ENCODE measurements at places on chromosomes 4 and X.

- no peak for DNase-seq
Observed at GRCh38 chr4:7867191-7867590, 72.5 kb downstream of the AFAP1 start.

DNA sequence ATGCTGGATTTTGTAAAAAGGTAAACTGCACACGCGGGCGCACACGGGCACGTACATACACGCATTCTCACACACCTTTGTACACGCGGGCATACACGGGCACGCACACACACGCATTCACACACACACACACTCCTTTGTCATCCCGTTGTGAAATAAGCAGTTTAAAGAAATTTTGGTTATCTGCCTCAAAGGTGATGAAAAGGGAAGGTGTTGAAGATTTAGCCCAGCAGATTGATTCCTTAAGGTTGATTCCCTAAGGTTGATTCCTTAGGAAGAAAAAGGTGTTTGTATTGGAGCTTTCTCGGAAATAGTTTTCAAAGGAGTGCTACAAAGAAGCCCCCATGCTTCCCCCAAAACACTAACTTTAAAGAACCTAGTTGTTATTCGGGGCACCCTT, 693 bp downstream of the ATP10D start:
- no peak for DNase-seq

DNA sequence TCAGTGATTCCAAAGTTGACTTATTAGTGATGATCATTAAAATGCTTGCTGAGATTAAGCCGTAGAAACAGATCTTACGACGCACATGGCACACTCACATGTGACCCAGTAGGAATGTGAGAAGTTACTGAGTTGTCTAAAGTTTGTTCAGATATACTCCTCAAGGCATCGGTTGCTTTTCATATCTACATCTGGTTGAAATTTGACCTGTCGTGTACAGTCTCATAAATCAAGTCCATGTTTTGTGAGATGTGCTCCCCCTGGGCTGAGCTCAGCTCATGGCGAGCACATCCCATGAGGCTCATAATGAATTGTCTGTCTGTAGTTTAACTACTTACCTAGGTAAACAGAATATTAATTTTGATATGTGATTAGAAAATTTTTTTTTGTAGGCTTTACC, 67.0 kb downstream of the TNIP2 start:
- DNase-seq = no peak

DNA sequence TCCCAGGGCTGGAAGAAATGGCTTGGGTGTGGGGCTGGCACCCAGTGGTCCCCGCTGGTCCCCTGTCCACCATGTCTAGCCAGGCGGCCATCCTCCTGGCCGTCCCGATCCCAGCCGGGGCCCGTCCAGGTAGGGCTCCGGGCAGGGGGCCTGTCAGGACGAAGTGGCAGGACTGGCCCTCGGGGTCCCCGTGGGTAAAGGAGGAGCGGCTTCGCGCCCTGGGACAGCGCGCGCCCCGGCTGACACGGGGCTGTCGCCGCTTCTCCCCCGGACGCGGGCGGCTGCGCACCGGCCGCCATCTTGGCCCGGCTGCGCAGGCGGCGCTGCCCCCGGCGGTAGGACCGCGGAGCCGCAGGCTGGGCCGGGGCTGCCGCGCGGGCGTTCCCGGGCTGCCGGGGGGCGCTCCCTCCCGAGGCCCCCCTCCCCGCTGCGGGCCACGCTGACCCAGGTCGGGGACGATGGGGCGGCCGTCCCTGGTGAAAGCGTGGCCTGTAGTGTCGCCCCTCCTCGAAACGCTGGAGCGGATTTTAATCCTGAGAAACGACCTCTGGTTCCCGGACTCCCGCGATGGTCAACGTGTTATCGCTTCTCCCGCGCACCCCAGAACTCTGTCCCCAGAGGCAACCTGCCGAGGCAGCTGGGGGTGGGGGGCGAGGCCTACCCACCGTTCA, 60.4 kb upstream of the BCOR start:
- peak; percentile 28 for DNase-seq

DNA sequence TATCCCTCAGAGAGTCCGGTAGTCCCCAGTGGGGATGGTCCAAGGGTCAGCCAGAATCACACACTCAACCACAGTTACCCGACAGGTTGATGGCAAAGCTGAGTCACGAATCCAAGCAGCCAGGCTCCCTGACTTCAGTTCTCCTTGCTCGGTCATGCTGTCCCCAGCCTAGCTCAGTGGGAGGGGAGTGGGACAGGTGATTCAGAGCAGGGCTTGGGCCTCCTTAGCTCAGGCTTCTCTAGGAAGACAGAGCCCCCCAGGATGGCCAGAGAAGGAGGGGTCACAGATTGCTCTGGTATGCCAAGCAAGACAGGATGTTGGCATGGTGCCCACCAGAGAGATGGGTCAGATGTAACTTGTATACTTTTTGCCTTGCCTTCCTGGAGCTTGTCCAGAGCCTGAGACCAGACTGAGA, 66.5 kb downstream of the EFNB1 start:
- no peak for DNase-seq

DNA sequence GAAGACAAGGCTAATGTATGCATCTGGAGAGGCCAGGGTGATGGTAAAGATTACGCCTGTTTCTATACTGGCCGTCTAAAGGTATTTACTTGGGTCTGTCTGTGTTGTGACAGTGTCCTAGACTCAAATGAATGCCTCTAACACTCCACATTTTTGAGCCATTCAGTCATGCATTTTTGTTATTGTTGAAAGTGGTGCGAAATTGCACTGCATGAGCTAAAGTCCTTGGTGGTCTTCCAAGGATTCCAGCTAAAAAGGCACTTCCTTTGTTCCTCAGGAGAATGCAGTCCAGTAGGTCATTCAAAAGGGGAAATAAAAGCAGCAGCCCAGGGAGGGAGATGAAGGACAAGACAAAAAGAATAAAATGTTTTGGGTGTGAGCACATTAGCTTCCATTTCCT, 3.0 kb downstream of the GPC4 start:
- no peak for DNase-seq

DNA sequence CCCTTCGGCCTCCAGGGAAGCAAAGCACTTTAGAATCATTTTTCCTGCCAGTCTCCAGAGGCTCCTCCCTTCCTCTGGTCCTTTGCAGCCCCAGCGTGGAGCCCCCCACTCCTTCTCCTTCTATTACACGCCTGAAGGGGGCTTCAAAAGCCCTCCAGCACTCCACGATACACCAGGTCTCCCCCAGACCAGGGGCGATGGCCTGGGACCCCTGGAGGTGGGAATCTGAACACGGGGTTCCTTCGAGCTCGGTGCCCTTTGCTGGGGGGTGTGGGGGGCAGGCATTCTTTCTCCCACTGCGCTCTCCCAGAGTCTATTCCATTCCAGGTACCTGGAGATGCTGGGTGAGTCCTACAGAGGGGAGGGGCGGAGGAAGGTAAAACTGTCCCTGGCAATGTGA, 97.6 kb downstream of the HMX1 start:
- DNase-seq = no peak

GRCh38 chr4:122705009-122705408, 27.5 kb upstream of the BBS12 start:
- DNase-seq = no peak

GRCh38 chrX:9416562-9417348, 48.1 kb upstream of the TBL1X start:
- no peak for DNase-seq

DNA sequence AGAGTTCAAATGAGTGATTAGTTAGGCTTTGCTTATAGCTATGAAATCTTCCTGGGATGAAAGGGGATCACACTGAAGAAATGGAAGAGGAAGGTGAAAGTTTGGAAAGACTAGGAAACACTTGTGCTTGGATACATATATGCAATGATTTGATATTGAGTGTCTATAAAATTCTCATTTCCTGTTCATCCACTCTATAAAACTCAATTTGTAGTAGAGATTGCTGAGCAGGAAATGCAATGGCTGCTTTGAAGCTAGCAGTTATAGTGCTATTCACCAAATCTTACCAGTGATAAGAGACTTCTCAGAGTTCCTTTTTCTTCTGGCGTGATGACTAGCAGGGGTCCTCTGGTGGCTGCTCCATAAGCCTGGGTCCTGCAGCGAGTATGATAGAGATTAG, 128.1 kb upstream of the HPF1 start:
- no peak for DNase-seq

- no peak for DNase-seq
Observed at GRCh38 chr4:137909529-137910309, 332.4 kb downstream of the SLC7A11 start.

Data from T-helper 17 cell (primary cell).